ENCODE measurements at places on chromosomes 12 and 14.

DNA sequence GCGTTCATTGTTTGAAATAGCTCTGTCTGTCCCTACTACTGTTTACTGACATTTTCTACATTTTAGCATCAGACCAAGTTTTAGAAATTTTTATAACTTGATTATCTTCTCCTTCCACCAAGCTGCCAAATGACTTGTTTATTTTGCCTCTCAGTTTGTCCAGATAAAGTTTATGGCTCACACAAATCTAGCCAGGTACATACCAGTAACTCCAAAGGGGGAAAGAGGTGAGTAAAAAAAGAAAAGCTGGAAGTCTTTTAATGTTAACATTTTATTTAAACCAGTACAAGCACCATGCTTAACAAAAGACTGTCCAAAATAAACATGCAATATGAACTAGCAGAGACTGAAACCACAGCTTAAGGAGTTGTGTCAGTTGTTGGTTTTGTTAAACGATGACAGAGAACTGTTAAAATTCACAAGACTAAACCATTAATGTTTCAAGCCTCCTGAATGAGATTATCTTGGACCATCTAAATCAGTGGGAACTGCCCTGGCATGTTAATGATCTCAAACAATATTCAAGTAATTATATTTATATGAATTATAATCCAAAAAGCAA, 14.5 kb downstream of the GMFB start:
- no peak for DNase-seq

DNA sequence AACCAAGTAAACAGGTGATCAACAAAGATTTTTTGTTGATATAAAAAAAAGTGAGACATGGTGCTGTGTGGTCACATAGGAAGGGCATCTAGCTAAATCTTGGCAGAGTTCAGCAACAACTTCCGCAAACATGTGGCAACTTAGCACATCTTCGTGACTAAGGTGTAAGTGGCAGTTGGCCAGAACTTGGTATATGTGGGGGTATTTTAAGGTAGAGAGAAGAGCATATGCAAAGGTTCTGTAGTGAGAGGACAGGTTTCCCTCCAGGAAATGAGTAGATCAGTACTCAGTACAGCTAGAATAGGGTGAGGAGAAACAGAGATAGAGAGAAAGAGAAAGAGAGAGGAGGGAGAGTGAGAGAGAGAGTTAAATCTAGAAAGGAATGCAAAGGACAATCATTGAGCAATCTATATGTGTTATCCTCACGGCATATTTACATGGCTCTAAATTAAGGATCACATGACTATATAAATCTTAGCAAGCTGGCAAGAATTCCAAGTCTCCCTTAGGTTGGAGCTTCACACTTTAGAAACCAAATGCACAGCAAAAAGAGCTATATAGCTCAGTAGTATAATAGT, 227.7 kb upstream of the HMGA2 start:
- no peak for DNase-seq

GRCh38 chr14:103889313-103890051, 38.8 kb upstream of the TDRD9 start:
- DNase-seq, result no peak

GRCh38 chr14:90239139-90239538, 17.2 kb upstream of the PSMC1 start:
- no peak for DNase-seq

DNA sequence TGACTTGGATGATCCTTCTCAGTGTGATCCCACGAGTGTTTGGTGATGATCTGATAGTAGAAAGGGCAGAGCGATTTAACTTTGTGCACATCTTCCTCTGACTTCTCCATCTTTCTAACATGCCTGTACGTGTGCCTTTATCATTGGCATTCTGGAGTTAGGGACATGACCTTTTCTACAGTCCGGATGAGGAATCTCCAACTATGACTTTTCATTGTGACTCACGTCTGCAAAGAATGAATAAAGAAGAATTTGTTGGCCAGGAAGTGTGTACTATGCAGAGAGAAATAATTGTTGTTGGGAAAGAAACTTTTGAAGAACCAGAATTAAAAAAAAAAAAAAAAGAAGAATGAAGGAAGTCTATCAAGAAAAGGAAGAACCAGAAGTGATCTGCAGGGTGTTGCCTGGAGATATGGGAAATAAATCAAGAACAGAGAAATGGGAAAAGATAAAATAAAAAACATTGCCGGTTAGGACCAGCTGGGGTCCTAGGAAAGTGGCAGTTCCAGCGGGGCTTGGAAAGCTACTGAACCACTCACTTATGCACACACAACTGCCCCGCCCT, 25.3 kb downstream of the PPFIBP1 start:
- no peak for DNase-seq

All from activated CD4-positive, alpha-beta T cell treated with anti-CD3 and anti-CD28 coated beads for 1 hour (primary cell).